ENCODE measurements at places on chromosomes 3 and 15.
A peak's percentile ranks its signal among the peaks of the same experiment; 100 is the strongest.

GRCh38 chr15:100947760-100948429, 28.7 kb downstream of the LRRK1 start:
- DNase-seq, result no peak

DNA sequence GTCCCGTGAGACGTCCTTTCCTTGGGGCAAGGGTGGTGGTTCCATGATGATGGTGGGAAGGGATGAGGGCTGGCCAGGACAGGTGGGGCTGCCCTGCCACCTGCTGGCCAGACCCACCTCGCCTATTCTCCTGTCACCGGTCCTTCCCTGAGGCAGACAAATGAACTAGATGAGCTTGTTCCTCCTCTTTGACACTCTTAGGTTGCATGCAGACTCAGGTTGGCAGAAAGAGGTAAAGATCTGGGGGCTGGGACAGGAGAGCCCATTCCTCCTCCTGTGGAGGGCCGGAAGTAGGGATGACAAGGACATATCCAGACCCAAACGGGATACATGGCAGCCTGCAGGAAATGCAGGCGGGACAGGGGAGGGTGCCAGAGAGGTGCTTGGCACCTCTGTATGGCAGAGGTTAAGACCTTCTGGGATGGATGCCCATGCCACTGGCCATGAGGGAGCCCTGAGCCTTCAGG, 38.6 kb downstream of the ACSBG1 start:
- peak; percentile 15 for DNase-seq

GRCh38 chr3:22798461-22798860, 404.7 kb upstream of the UBE2E2 start:
- no peak for DNase-seq

GRCh38 chr15:29889542-29890329, 67.5 kb upstream of the TJP1 start:
- DNase-seq, result no peak

GRCh38 chr3:184228376-184229137, 828 bp upstream of the VWA5B2 start:
- DNase-seq, result no peak

Data from NCI-H460 (cell line).